ENCODE measurements at places on chromosomes 1 and 21. TPM values are rescaled to one million over a fixed set of nuclear protein-coding genes. Genes with fewer than 3 reads are reported as not detected.

Gene LAD1
- total RNA-seq = 1.3 TPM

Gene NLRP3
- total RNA-seq = 2.0 TPM

- DNase-seq = no peak
Observed at GRCh38 chr1:2587071-2587859, 688 bp downstream of the PRXL2B start.

GRCh38 chr21:31872072-31872451 is 758 bp upstream of the HUNK start:
- no peak for DNase-seq

GRCh38 chr1:226974544-226975258 is 34.6 kb downstream of the COQ8A start:
- no peak for DNase-seq

DNA sequence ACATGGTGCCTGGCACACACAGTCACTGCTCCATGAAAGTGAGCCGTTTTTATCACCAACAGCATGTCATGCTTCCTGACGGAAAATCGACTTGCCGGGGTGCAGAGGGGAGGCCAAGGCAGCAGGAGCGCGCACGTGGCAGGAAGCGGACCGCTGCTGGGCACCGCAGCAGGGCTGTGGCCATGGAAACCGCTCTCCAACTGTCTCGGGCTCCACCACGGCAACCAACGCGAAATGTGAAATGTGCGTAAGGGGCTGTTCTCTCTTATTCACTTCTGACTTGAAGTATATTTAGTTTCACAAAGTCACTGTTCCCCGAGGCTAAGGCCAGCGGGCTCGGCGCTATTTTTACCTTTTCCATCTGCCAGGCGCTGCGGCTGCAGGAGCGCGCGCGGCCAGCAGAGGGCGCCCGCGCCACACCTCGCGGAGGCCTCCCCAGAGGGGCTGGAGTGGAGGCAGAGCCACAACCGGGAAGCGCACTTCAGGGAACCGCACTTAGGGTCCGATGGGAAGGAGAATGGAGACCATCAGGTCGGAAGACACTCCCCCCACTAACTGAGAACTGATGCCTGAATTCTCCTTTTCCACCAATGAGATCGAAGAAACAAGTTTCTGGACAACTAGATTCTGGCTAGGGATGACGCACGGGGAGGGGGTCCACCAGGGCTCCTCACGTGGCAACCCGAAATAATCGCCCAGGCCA is 19.7 kb downstream of the RCC2 start:
- DNase-seq = peak; percentile 73

DNA sequence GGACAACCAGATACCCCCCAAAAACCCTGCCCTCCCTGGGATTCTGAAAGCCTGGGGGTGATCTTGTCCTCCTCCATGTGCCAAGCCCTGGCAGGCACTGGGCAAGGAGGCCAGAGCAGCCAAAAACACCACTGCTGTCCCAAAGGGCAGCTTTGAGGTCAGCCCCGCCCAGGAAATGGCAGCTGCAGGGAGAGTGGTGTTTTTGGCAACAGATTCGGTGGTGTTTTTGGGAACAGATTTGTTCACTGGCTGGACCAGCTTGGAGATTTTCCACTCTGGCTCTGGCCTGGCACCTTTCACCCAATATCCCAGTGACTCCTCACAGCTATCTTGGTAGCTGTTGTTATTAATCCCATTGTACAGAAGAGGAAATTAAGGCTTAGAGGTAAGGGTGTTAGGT is 34.7 kb downstream of the LRP8 start:
- peak; percentile 51 for DNase-seq

- DNase-seq = peak; percentile 48
Observed at GRCh38 chr1:155322571-155322952, 1.9 kb downstream of the RUSC1 start.

- no peak for DNase-seq
Observed at GRCh38 chr1:33864460-33865389, 846 bp downstream of the HMGB4 start.

DNA sequence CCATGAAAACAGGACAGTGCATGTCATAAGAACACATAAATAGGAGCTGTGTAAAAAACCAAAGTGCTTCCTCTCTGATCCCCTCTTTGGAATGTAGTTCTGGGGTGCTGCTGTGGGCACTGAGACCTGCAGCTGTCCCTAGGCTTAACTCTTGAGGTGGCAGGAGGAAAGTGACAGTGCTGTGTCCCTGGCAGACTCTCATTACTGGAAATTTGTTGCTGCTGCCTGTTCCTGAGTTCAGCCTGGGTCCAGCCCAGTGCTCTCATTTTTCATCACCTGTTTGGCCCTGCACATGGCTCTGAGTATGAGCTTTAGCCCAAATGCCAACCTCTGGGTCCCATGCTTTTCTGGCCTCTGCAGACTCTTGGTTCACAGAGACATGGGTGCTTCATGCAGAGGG is 329.3 kb downstream of the DSCAM start:
- no peak for DNase-seq

DNA sequence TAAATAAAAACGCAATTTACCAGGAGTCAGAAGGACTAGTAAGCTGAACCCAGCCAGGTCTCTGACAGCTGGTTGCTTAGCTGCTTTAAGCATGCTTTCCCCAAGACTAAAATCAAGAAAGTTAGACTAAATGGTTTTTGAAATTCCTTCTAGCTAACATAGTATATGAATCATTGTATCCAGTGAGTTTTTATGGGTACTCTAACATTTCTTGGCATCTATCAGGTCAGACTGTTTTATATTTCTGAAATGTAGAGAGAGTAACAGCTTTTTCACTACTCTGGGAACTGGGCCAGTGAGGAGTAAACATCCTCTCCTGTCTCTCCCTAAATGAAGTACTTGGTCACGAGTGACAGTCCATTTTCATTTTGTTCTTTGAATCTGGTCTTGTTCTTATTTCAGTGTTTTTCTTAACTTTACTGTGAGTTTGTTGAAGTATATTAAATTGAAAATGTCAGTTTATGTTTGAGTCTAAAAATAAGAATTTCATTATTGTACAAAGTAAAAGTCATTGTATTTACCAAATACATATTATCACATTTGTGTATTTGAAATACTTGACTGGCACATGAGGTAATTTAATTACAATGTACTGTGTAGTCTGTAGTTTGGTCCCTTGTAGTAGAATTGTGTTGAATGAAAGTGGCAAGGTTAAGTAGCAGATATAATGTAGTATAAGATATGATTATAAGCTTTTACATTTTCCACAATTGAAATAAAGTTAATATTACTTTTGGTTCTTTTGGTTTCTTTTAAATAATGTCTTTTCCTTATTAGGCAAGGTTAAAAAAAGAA is 47.6 kb downstream of the PKN2 start:
- DNase-seq = no peak
